CD4-positive, alpha-beta T cell treated with Interleukin-2 at 100 ng/mL for 4 hours (primary cell): ENCODE measurements at places on chromosomes 11 and 22.
A peak's percentile ranks its signal among the peaks of the same experiment; 100 is the strongest.

- no peak for DNase-seq
Observed at GRCh38 chr11:86617502-86617901, 54.9 kb downstream of the ME3 start.

- DNase-seq: no peak
Observed at GRCh38 chr11:85359859-85360258, 267.3 kb downstream of the DLG2 start.

GRCh38 chr11:59480359-59480758 is 7.2 kb downstream of the OR4D10 start:
- no peak for DNase-seq

DNA sequence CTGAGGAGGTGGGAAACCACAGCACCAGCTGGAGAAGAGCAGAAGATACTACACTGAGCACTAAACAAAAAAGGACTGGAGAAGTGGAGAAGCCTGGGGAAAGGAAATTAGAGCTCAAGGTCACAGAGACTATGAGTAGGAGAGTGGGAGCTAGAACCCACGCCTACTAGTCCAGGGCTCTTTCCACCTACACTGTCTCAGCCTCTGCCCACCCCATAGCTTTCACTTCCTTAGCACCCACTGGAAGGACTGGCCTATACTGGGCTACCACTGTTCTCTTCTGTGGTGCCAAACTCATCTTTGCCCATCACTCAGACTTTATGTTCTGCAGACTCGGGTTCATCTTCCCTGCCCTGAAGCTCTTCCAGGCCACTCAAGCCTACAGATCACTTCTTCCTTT is 94.3 kb upstream of the PHOX2A start:
- no peak for DNase-seq

- peak; percentile 36 for DNase-seq
Observed at GRCh38 chr22:24994070-24994763, 41.7 kb downstream of the KIAA1671 start.

DNA sequence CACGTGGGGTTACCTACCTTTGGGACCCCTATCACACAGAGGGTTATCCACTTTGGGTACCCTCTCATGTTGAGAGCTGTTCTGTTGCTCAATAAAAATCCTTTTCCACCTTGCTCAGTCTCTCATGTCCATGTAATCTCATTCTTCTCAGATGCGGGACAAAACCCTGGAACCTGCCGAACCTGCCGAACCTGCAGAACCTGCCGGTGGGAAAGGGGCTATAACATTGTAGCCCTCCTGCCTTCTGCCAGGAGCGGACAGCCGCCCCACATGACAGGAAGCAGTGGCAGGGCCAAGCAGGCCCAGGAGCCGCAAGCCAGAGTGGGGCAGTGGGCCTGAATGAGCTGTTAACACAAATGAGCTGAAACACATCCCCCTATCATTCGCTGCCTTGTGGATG is 18.1 kb downstream of the NPAT start:
- DNase-seq: no peak

- DNase-seq: no peak
Observed at GRCh38 chr11:134266841-134267251, 9.3 kb upstream of the GLB1L3 start.

DNA sequence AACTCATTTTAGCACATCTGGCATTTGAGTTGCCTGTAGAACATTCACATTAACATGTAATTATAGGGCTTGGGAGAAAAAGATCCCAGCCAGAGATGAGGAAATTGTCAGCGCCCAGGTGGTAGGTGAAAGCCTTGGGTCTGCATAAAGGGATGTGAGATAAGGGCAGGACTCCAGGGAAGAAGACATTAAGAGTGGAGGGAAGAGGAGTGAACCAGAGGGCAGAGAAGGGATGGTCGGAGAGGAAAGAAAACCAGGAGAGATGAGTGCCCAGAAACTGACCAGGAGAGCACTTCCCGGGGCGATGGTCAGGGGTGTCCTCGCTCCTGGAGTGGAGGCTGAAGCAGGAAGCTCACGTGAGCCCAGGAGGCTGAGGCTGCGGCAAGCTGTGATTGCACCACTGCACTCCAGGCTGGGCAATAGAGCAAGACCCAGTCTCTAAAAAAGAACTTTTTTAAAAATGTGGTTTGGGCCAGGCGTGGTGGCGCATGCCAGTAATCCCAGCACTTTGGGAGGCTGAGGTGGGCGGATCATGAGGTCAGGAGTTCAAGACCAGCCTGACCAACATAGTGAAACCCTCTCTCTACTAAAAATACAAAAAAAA is 20.3 kb upstream of the DGKZ start:
- DNase-seq: no peak

DNA sequence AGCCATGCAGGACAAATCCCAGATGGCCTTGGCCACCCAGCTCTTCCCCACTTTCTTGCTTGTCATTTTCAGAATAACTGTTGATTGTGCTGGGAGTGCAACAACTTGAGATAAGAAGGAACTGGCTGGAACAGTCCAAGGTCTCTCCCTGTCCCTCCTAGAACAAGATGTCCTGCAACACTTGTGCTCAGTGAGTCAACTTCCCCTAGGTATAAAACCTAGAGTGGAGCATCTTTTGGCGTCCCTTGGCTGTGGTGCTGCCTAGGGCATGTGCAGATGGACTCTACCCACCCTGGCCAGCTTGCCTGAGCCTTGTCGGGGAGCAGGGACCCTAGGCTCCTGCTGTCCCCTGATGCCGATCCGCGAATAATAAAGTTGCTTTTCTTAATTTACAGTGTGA is 86.0 kb upstream of the SLC22A12 start:
- no peak for DNase-seq

- peak; percentile 1 for DNase-seq
Observed at GRCh38 chr22:19579880-19580279, 55.7 kb upstream of the CLDN5 start.

- no peak for DNase-seq
Observed at GRCh38 chr11:14645985-14646900, 2.6 kb downstream of the PDE3B start.

- peak; percentile 34 for DNase-seq
Observed at GRCh38 chr11:118939953-118940598, 14.3 kb upstream of the BCL9L start.

DNA sequence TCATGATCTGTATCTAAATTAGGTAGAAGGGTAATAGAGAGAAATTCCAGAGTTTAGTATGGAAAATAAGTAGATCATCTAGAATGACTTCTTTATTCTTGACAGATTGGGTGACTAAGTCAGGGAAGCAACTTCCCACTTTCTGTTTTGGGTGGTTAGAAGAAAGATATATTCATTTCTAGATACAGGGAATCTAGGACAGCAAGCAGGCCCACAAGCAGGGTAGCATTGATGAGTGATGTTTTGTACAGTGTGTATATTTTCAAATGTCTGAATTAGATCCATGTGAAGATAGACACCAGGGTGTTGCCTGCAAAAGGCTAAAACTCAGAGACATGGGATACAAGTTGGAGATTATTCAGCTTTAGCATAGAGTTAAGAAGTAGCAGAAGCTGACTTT is 674.4 kb downstream of the CNTN5 start:
- DNase-seq: no peak

DNA sequence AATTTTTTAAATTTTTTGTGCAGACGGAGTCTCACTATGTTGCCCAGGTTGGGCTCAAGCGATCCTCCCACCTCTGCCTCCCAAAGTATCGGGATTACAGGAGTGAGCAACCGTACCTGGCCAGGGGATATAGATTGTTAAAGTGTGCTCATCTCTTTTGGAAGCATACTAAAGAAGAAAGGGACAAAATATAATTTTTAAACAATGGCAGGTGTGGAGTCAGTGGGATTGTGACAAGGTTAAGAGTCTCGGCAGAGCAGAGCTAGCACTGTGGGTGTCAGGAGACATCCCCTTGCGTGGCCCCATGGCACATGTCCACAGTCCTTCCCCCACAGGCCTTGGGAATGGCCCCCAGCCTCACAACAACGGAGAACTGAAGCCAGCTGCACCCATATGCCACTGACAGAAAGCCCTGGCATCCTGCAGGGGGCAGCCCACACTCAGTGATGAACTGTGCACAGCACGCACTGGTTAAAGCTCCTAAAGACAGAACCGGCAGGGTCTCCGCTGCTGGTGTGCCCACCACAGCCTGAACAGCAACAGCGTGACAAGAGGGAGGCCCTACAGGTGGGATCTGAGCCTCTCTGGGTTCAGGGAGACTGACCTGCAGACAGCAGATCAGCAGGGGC is 29.9 kb downstream of the SERPIND1 start:
- peak; percentile 17 for DNase-seq

DNA sequence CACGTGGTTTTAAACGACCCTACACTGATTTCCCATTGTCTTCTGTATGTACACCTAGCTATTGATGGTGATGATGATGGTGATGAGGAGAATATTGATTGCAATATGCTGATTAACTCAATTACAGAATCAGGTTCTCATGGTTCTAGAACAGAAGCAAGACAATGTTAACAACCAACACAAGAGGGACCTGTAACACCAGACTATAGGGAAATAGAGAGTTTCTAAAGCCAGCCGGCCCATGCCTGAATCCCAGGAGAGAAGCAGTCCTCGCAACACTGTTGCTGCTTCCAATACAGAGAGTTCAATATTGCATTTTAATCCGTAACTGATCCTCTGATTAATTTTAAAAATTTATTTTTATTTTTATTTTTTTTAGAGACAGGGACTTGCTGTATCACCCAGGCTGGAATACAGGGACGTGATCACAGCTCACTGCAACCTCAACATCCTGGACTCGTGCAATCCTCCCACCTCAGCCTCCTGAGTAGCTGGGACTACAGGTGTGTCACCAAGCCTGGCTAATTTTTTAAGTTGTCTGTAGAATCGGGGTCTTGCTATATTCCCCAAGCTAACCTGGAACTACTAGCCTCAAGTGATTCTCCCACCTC is 22.2 kb upstream of the UBASH3B start:
- peak; percentile 39 for DNase-seq

DNA sequence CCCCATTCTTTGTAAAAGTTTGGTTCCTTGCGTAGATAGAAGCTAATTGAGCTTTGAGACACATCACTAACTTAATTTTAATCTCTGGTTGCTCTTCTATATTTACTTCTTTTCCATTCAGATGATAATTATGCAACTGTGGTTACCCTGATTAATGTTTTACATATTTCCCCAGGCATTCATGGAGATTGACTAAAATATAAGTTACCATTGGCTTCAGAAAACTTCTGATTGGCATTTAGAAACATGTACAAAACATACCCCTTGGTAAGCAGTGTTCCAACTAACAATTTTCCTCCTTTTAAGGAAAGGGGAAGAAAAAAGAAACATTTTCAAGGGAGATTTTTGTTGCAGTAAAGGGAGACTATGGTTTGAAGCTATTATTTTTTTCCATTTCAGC is 43.9 kb downstream of the FAT3 start:
- DNase-seq: no peak

DNA sequence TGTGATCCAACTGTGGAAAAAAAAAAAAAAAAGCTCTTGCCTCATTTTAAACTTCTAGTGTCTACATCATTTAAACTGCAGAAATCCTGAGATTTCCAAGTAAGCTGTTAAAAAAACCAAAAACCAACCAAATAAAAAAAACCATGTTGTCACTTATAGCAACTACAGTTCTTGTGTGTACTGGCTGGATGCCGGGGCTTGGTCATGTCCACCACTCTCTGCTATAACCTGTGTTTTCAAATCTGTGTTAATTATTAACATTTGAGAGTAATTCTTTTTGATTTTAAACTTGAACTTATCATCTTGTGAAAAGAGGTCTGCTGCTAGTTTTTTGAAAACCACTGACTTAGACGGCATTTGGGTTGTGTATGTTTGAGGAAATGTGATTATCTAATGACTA is 32.2 kb upstream of the BID start:
- DNase-seq: no peak

DNA sequence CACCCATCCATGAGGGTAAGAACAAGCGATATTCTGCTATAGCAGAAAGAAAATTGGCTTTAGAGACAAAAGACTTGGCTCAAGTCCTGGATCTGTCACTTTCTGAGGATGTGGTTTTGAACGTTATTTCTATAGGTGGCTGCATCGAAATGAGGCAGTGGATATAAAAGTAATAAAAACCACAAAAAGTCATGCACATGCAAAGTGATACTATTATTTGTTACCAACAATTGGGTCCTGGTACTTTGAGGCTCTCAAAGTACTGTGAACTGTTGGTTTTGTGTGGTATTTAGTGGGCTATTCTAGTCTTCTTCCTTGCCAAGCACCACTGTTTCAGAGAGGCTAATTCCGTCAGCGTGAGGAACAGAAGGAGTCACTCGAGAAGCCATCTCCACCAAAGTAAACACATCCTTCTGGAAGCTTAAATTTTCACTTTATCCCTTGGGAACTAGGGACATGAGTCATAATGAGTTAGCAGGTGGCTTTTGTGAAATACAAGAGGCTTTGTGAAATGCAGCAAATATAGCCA is 13.1 kb downstream of the UBASH3B start:
- peak; percentile 47 for DNase-seq

DNA sequence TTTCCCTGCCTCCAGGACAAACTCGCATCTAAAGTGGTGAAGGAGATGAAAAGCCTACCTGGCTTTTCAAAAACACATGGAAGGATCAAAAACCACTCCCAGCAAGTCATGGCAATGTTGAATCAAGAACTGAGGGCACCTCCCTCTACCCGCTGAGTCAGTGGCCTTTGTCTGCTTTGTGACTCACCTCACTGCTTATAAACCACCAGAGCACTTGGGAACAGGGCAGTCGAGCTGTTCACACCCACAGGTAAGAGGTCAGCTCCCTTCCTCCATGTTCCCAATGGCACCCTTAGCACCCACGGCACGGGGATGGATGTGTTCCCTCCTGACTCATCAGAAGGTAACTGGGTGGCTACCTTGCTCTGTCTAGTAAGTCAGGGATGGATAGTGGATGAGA is 21.7 kb downstream of the TENM4 start:
- no peak for DNase-seq

DNA sequence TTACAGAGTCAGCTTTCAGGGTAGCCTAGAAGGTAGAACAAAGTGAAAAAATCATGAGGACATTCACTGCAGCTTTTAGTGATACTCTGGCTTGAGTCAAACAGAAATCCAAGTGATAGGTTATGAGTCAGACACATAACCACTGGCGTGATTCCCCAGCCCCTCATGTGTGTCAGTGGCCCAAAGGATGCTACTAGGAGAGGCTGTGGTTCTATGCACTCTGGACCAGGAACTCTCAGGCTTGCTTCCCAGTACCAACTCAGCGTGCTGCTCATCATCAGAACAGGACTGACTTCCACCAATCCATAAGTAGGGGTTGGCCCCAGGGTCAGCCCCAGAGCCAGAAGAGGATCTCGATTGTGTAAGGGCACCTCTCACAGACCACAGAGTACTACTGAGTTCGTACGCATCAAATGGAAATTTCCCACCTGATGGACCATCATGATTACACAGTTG is 116.8 kb downstream of the MED15 start:
- DNase-seq: no peak

GRCh38 chr11:117303646-117304315 is 12.3 kb downstream of the BACE1 start:
- no peak for DNase-seq

- DNase-seq: peak; percentile 68
Observed at GRCh38 chr11:61947486-61948210, 2.5 kb upstream of the BEST1 start.
